Motor neuron (in vitro differentiated cells): ENCODE measurements at places on chromosomes 1 and 21. TPM values are rescaled to one million over a fixed set of nuclear protein-coding genes. Genes with fewer than 3 reads are reported as not detected.

Gene GBP6
- not detected in 2 replicates for total RNA-seq

Gene PCP4
- total RNA-seq, result not detected in 2 replicates

Gene FBLIM1
- total RNA-seq, result 6.2 and 8.3 TPM in 2 replicates

Gene PAPPA2
- total RNA-seq, result 1.3 and 1.8 TPM in 2 replicates

Gene BTBD19
- total RNA-seq, result 2.2 and 2.3 TPM in 2 replicates

Gene NOC2L
- 116 and 122 TPM in 2 replicates for total RNA-seq

Gene TNFRSF4
- 0.22 TPM in 1 of 2 replicates, not detected in the other for total RNA-seq

Gene CACNA1S
- total RNA-seq, result 0.04 and 0.05 TPM in 2 replicates

Gene RNU1-4
- total RNA-seq, result 23,832 and 24,526 TPM in 2 replicates

Gene FNDC5
- 1.2 and 3.4 TPM in 2 replicates for total RNA-seq

Gene MROH9
- not detected in 2 replicates for total RNA-seq

Gene LIX1L
- 29.6 and 31.9 TPM in 2 replicates for total RNA-seq

Gene EPS8L3
- total RNA-seq, result not detected in 2 replicates

Gene HMGCS2
- not detected in 2 replicates for total RNA-seq

Gene SLFNL1
- 1.3 and 1.4 TPM in 2 replicates for total RNA-seq

Gene DDAH1
- 21.7 and 23.1 TPM in 2 replicates for total RNA-seq

Gene OVAAL
- total RNA-seq, result 0.46 TPM in 1 of 2 replicates, not detected in the other

Gene CHIA
- total RNA-seq, result 0.10 and 0.15 TPM in 2 replicates

Gene LPAR3
- total RNA-seq, result 0.39 TPM in 1 of 2 replicates, not detected in the other

Gene CLCA4
- 0.39 TPM in 1 of 2 replicates, not detected in the other for total RNA-seq

Gene ADAMTS1
- total RNA-seq, result 27.8 and 36.6 TPM in 2 replicates

Gene GPX7
- 14.8 and 17.6 TPM in 2 replicates for total RNA-seq

Gene KCNJ9
- 8.0 and 8.4 TPM in 2 replicates for total RNA-seq

Gene FRRS1
- 4.2 and 6.8 TPM in 2 replicates for total RNA-seq

Gene FAM167B
- total RNA-seq, result 0.77 and 0.96 TPM in 2 replicates

Gene GOLT1A
- total RNA-seq, result 0.49 TPM in 1 of 2 replicates, not detected in the other

Gene ADGRB2
- 36.3 and 41.1 TPM in 2 replicates for total RNA-seq

Gene LCE1B
- total RNA-seq, result 0.38 TPM in 1 of 2 replicates, not detected in the other

Gene CIART
- total RNA-seq, result 8.7 and 10.8 TPM in 2 replicates

Gene OR2T33
- 0.92 and 0.95 TPM in 2 replicates for total RNA-seq

Gene LHX8
- total RNA-seq, result 0.17 and 0.23 TPM in 2 replicates

Gene TRPM2
- 0.29 and 0.33 TPM in 2 replicates for total RNA-seq

Gene NHLH1
- total RNA-seq, result 4.7 and 7.1 TPM in 2 replicates

Gene NKAIN1
- 0.77 and 1.2 TPM in 2 replicates for total RNA-seq

Gene TCHHL1
- total RNA-seq, result not detected in 2 replicates

Gene S100A16
- 2.6 and 3.0 TPM in 2 replicates for total RNA-seq

Gene PODN
- 0.05 and 0.31 TPM in 2 replicates for total RNA-seq

Gene FH
- 49.0 and 59.4 TPM in 2 replicates for total RNA-seq

Gene SPRR2F
- total RNA-seq, result 0.77 TPM in 1 of 2 replicates, not detected in the other

Gene MRPL39
- total RNA-seq, result 49.7 and 52.7 TPM in 2 replicates

Gene ADAM30
- total RNA-seq, result 0.15 and 0.21 TPM in 2 replicates

Gene G0S2
- total RNA-seq, result 16.1 and 19.5 TPM in 2 replicates

Gene FCRL2
- total RNA-seq, result 0.31 TPM in 1 of 2 replicates, not detected in the other

Gene HUNK
- 4.4 and 4.5 TPM in 2 replicates for total RNA-seq

Gene TSTD1
- total RNA-seq, result not detected in 2 replicates

Gene LCE3E
- total RNA-seq, result not detected in 2 replicates

Gene S100A12
- not detected in 2 replicates for total RNA-seq

Gene NBPF4
- total RNA-seq, result 0.19 TPM in 1 of 2 replicates, not detected in the other

Gene FCN3
- 1.7 and 2.3 TPM in 2 replicates for total RNA-seq

Gene RHCE
- total RNA-seq, result 1.0 and 1.2 TPM in 2 replicates

Gene PTPRF
- total RNA-seq, result 63.8 and 98.3 TPM in 2 replicates

Gene C1orf210
- 0.62 TPM in 1 of 2 replicates, not detected in the other for total RNA-seq
